ENCODE measurements at places on chromosomes 3 and 15.

DNA sequence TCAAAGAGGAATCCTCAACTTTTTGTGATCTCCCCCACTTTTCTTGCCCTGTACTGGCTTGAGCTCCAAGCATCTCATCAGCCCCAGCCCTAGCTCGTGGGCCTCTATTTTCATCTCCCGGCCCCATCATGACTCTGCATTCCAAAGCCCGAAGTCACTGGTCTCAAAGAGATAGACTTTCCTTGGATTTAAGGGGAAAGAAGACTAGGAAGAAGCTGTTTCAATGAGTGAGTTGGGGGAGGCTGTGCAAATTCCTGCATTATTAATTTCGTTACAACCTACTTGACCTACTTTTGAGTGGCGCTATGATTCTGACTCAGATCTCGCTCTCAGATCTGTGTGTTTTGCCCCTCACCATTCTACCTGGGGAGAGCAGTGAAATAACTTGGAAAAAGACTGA, 266.6 kb upstream of the TBL1XR1 start:
- no peaks in the 10 kb centered on the region for H3K36me3 ChIP-seq
- DNase-seq, result peak; percentile 84
- peaks cover 5% of the 10 kb centered on the region for H3K4me1 ChIP-seq
- H3K4me3 ChIP-seq, result no peak overlapping the region

DNA sequence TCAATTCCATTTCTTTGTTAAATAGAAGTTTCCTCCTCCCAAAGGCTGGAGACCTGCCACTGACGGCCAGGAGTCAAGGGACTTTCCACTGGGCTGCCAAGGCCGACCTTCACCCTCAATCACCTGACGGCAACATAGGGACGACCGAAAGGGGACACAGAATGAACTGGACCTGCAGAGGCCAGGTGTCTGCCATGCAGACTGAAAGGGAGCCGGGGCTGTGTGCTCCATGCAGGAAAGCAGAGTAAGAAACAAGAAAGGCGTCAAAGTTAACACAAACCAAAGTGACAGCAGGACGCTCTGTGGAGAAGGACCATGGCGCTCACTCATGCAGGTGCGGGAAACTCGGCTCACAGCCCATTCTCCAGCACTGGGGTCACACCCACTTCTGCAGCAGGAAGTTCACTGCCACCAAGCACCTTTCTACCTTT, 26.1 kb downstream of the ZXDC start:
- H3K4me3 ChIP-seq, result no peak overlapping the region
- H3K36me3 ChIP-seq, result no peaks in the 10 kb centered on the region
- H3K4me1 ChIP-seq, result no peaks in the 10 kb centered on the region
- H3K27ac ChIP-seq, result no peak overlapping the region
- H3K27me3 ChIP-seq, result no peaks in the 10 kb centered on the region

- DNase-seq, result no peak
- H3K27me3 ChIP-seq, result no peaks in the 10 kb centered on the region
- no peaks in the 10 kb centered on the region for H3K36me3 ChIP-seq
- H3K4me3 ChIP-seq, result no peak overlapping the region
- H3K27ac ChIP-seq, result no peak overlapping the region
These were observed 346.8 kb downstream of the EPHA6 start for GRCh38 chr3:97161169-97161568.

GRCh38 chr15:89496155-89497098, at the start of gene RHCG:
RHCG (minus strand) TSS chr15:89496583; CDS start chr15:89496544, 39 bp downstream.
- no peaks in the 10 kb centered on the region for H3K4me1 ChIP-seq
- peak; percentile 94 for DNase-seq
- no peaks in the 10 kb centered on the region for H3K36me3 ChIP-seq
- H3K27me3 ChIP-seq, result peaks cover 4% of the 10 kb centered on the region

- H3K27ac ChIP-seq, result no peak overlapping the region
- no peaks in the 10 kb centered on the region for H3K4me1 ChIP-seq
- no peak for DNase-seq
- peaks cover 26% of the 10 kb centered on the region for H3K27me3 ChIP-seq
- H3K36me3 ChIP-seq, result no peaks in the 10 kb centered on the region
- H3K4me3 ChIP-seq, result no peak overlapping the region
These were observed 1.1 kb downstream of the LTK start for GRCh38 chr15:41512512-41512939.

GRCh38 chr3:27568393-27568792, 84.2 kb upstream of the SLC4A7 start:
- no peak for DNase-seq
- no peaks in the 10 kb centered on the region for H3K27me3 ChIP-seq
- H3K4me1 ChIP-seq, result no peaks in the 10 kb centered on the region
- H3K27ac ChIP-seq, result no peak overlapping the region

DNA sequence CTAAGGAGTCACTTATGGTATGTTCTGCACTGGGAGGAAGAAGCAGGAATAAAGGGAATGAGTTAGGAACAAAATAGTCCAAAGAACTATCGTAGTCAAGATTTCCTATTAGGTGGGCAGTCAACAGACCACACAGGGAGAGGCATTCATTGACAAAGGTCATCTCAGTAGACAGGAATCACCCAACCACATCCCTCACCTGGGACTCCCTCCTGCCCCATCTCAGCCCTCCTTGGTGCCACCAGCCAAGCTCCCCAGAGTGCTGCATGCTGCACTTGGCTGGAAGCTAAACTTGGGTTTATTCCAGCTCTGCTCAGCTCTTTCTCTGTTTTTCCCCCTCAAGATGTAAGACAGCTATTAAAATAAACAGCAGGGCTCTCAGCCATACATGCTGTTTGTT, 72.3 kb upstream of the CTNNB1 start:
- H3K27ac ChIP-seq, result no peak overlapping the region
- no peak for DNase-seq
- peaks cover 1% of the 10 kb centered on the region for H3K4me1 ChIP-seq
- H3K27me3 ChIP-seq, result no peaks in the 10 kb centered on the region
- no peak overlapping the region for H3K4me3 ChIP-seq
- no peaks in the 10 kb centered on the region for H3K36me3 ChIP-seq

GRCh38 chr15:65326117-65326526, 21.6 kb downstream of the RNU5B-1 start:
- H3K27ac ChIP-seq, result no peak overlapping the region
- DNase-seq, result peak; percentile 78
- no peaks in the 10 kb centered on the region for H3K4me1 ChIP-seq
- no peaks in the 10 kb centered on the region for H3K27me3 ChIP-seq
- peaks cover 4% of the 10 kb centered on the region for H3K36me3 ChIP-seq

DNA sequence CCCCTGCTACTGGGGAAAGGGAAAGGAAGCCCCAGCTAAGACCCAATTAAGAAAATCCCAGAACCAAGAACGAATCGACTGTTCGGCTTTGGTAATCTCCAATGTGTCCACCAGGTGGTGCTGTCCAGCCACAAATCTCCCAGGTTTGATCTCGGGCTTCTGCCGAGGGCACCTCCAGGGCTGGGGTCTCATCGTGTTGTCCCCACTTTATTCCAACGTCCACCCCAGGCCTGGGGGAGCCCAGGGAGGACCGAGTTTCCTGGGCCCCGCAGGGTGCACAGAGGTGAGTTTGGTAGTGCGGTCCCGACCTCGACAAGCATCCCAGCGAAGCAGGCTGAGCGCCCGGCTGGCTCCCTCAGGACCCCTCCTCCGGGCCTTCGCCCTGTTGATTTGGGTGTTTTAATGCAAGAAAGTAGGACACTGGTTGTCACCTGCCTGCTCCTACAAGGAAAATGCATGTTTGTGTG, 185.1 kb downstream of the GOLGA6L6 start:
- no peaks in the 10 kb centered on the region for H3K4me1 ChIP-seq
- H3K27ac ChIP-seq, result no peak overlapping the region
- peak; percentile 50 for DNase-seq
- no peaks in the 10 kb centered on the region for H3K27me3 ChIP-seq
- no peak overlapping the region for H3K4me3 ChIP-seq

- H3K4me3 ChIP-seq, result no peak overlapping the region
- no peaks in the 10 kb centered on the region for H3K27me3 ChIP-seq
- peak; percentile 87 for DNase-seq
- no peak overlapping the region for H3K27ac ChIP-seq
- H3K4me1 ChIP-seq, result no peaks in the 10 kb centered on the region
- H3K36me3 ChIP-seq, result no peaks in the 10 kb centered on the region
These were observed 72.3 kb downstream of the TAMM41 start for GRCh38 chr3:11774296-11774877.

GRCh38 chr3:42926310-42926709, 20.4 kb downstream of the ZNF662 start:
- no peak overlapping the region for H3K4me3 ChIP-seq
- no peaks in the 10 kb centered on the region for H3K4me1 ChIP-seq
- DNase-seq, result no peak
- H3K27me3 ChIP-seq, result no peaks in the 10 kb centered on the region

- H3K36me3 ChIP-seq, result peaks cover 1% of the 10 kb centered on the region
- H3K4me3 ChIP-seq, result no peak overlapping the region
- H3K4me1 ChIP-seq, result no peaks in the 10 kb centered on the region
- no peak overlapping the region for H3K27ac ChIP-seq
- DNase-seq, result no peak
- H3K27me3 ChIP-seq, result peaks cover 1% of the 10 kb centered on the region
These were observed 37.3 kb downstream of the TMOD3 start for GRCh38 chr15:51866751-51867150.

DNA sequence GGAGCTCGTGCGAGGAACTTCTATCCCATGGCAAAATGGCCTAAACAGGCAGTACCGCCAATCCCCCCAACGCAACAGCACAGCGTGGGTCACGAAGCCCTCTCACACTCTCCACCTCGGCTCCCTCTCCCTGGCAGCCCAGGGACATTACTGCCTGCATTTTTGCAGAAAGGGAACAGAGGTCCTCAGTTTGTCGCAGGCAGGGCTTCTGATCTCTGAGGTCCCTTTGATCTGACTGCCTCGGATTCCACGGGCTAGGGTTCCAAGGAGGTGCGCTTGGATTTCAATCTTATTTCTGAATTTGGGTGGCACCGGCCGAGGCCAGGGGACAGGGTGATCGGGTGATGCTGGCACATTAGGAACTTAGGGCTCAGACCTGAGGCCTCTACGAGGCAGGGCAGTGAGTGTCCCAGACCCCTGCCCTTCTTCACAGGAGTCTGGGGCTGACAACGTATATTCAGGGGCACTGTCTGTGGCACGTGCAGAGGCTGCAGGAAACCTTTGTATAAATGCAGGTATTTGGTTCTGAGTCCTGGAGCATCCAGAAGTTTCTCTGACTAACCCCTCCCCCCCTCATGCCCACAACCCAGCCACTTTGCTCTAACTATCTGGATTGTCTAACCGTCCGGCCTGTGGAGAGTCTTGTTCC, 197.9 kb downstream of the XXYLT1 start:
- H3K4me3 ChIP-seq, result no peak overlapping the region
- no peak overlapping the region for H3K27ac ChIP-seq
- H3K36me3 ChIP-seq, result peaks cover 1% of the 10 kb centered on the region
- no peaks in the 10 kb centered on the region for H3K4me1 ChIP-seq
- H3K27me3 ChIP-seq, result no peaks in the 10 kb centered on the region

DNA sequence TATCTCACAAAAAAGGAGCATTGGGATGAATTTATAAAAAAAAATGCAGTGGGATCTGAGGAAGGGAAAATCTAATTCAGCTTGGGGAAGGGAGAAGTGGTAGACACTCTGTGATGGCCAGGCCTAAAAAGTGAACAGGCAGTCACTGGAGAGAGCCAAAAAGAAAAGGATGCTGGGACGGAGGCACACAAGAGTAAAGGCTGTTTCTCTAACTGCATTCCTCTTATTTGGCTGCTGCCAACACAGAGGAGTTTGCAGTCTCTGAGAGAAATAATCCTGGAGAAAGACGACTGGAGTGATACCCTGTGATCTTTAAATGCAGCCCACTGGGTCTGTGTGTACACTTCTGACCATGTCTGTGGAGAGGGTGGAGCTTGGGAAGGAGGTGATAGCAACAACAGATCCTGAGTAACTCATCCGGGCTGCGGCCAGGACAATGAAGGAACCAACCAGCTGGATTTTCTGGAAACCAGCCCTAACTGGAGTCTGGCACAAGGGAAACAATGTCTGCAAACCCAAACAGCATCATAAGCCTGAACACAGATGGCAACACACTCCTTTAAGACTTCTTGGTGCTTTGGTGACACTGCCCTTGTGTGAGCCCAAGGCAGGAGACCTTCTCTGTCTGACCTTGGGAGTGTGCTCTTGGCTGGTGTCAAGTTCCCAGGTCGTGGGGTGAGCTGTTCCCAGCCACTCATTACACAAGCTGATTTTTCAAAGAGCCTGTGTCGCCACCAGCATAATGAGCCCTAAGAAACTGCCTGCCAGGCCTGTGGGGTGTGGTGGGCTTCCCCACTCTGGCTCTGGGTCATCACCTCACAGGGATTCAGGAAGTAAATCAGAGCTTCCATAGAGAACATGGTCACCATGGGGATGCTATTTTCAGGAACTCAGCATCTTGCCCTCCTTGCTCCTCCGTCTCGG, 8.0 kb downstream of the FYCO1 start:
- H3K36me3 ChIP-seq, result no peaks in the 10 kb centered on the region
- DNase-seq, result no peak
- no peaks in the 10 kb centered on the region for H3K27me3 ChIP-seq
- H3K27ac ChIP-seq, result no peak overlapping the region
- no peak overlapping the region for H3K4me3 ChIP-seq

DNA sequence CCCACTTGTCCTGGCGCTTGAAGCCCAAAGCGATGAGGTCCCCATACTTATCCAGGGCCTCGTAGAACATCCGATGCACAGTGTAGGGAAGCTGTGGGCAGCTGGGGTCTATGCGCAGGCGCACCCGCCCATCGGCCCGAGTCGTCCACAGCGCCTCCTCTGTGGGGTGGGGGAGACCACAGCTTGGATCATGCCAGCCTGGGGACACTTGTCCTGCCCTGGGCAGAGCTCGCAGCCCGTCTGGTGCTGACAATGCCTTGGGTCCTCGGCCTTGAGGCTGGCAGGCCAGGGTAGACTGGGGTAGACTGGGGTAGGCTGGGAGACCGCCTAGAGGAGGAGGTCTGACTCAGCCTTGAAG, 39.8 kb downstream of the ACSBG1 start:
- no peak overlapping the region for H3K4me3 ChIP-seq
- H3K36me3 ChIP-seq, result no peaks in the 10 kb centered on the region
- no peak overlapping the region for H3K27ac ChIP-seq
- DNase-seq, result no peak
- H3K27me3 ChIP-seq, result no peaks in the 10 kb centered on the region

- H3K4me3 ChIP-seq, result no peak overlapping the region
- H3K27me3 ChIP-seq, result no peaks in the 10 kb centered on the region
- DNase-seq, result no peak
- no peaks in the 10 kb centered on the region for H3K4me1 ChIP-seq
- H3K36me3 ChIP-seq, result no peaks in the 10 kb centered on the region
These were observed 8.7 kb upstream of the ST3GAL6 start for GRCh38 chr3:98754483-98754882.

DNA sequence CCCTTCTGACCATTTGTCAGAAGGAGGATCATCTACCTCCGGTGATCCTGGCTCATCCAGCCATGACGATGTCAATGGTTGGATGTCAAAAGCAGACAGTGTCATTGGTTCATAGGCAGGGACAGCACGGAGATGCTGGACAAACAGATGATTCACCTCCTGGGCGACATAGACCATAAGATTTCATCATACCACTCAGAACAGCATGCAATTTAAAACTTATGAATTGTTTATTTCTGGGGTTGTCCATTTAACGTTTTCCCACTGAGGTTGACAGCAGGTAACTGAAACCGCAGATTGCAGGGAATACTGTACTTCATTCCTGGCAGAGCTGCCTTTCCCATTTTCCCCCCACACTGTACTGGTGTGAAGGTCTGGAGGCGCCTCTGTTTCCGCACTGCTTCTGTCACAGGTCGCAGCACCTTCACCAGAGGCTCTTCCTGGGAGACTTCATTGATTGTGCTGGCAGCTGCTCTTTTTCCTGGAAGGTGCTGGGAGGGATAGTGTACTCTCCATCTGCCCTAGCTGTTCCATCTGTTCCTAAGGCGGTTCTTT, 32.5 kb upstream of the TMOD3 start:
- DNase-seq, result no peak
- H3K27me3 ChIP-seq, result no peaks in the 10 kb centered on the region
- H3K4me3 ChIP-seq, result no peak overlapping the region
- no peak overlapping the region for H3K27ac ChIP-seq
- no peaks in the 10 kb centered on the region for H3K36me3 ChIP-seq

GRCh38 chr3:61454801-61455200, 106.6 kb upstream of the PTPRG start:
- no peaks in the 10 kb centered on the region for H3K4me1 ChIP-seq
- no peaks in the 10 kb centered on the region for H3K36me3 ChIP-seq
- H3K27me3 ChIP-seq, result no peaks in the 10 kb centered on the region
- no peak overlapping the region for H3K4me3 ChIP-seq
- no peak for DNase-seq

All from mesendoderm (in vitro differentiated cells).